GM12878 (cell line): ENCODE measurements at places on chromosomes 5 and 9. TPM values are rescaled to one million over a fixed set of nuclear protein-coding genes. Genes with fewer than 3 reads are reported as not detected.

The CAMSAP1 gene
- polyA plus RNA-seq = 1.4 and 2.8 TPM in 2 replicates

The KCNN2 gene
- 0.21 and 0.36 TPM in 2 replicates for polyA plus RNA-seq

The LRRC19 gene
- polyA plus RNA-seq = 0.09 and 0.11 TPM in 2 replicates

The GABBR2 gene
- 2.2 TPM in 1 of 2 replicates, not detected in the other for polyA plus RNA-seq

The IGIP gene
- 0.57 and 0.64 TPM in 2 replicates for polyA plus RNA-seq

The GLRA1 gene
- polyA plus RNA-seq = not detected in 2 replicates

The NIPBL gene
- 19.0 and 20.7 TPM in 2 replicates for polyA plus RNA-seq

The HAPLN1 gene
- polyA plus RNA-seq = not detected in 2 replicates

The FAM78A gene
- 6.7 and 8.2 TPM in 2 replicates for polyA plus RNA-seq

The CDC26 gene
- polyA plus RNA-seq = 97.4 and 97.6 TPM in 2 replicates

The TMEM252 gene
- not detected in 2 replicates for polyA plus RNA-seq

DNA sequence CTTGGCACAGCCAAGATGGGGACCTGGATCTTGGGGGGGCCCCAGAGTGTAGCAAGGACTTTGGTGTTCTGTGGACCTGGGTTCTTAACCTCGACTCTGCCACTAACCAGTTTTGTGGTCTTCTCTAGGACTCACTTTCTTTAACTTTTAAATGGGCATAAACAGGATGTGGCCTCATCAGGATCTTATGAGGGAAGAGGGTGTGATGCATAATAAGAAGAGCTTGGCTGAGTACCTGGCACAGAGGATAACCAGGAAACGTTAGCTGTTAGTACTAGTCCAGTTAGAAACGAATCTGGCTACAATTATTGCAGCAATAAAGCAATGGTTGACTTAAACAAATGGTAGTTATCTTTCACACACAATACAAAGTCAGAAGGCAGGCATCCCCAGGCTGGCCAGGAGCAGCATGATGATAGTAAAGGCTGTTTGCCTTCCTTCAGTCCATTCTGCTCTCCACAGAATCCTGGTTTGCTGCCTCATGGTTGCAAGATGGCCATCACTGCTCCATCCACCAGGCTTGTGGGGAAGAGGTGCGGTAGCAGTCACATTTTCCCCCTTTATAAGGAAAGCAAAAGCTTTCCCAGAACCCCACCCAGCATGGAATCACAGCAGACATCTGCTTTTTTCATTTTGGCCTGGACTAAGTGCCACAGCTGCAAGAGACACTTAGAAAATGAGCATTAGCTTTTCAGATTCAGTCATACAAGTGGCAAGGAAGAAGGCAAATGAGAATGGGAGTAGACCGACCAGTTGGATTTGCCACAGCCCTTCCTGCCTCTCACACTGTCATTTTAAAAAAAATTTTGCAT, 225.0 kb downstream of the AOPEP start:
- H3K27ac ChIP-seq = no peak overlapping the region
- DNase-seq = no peak
- no peaks in the 10 kb centered on the region for H3K27me3 ChIP-seq
- no peaks in the 10 kb centered on the region for H3K4me1 ChIP-seq
- H3K4me3 ChIP-seq = no peak overlapping the region
- no peaks in the 10 kb centered on the region; the same call in 1 of the 2 replicates for H3K36me3 ChIP-seq

- H3K36me3 ChIP-seq = no peaks in the 10 kb centered on the region
- H3K4me1 ChIP-seq = no peaks in the 10 kb centered on the region
- DNase-seq = no peak
- no peak overlapping the region for H3K27ac ChIP-seq
Observed at GRCh38 chr5:58016358-58016757, 443.5 kb downstream of the PLK2 start.

- H3K36me3 ChIP-seq = no peaks in the 10 kb centered on the region
- H3K27ac ChIP-seq = no peak overlapping the region
- no peak for DNase-seq
- no peaks in the 10 kb centered on the region for H3K27me3 ChIP-seq
- H3K4me3 ChIP-seq = no peak overlapping the region
Observed at GRCh38 chr9:92474587-92474986, 7.7 kb downstream of the ASPN start.

DNA sequence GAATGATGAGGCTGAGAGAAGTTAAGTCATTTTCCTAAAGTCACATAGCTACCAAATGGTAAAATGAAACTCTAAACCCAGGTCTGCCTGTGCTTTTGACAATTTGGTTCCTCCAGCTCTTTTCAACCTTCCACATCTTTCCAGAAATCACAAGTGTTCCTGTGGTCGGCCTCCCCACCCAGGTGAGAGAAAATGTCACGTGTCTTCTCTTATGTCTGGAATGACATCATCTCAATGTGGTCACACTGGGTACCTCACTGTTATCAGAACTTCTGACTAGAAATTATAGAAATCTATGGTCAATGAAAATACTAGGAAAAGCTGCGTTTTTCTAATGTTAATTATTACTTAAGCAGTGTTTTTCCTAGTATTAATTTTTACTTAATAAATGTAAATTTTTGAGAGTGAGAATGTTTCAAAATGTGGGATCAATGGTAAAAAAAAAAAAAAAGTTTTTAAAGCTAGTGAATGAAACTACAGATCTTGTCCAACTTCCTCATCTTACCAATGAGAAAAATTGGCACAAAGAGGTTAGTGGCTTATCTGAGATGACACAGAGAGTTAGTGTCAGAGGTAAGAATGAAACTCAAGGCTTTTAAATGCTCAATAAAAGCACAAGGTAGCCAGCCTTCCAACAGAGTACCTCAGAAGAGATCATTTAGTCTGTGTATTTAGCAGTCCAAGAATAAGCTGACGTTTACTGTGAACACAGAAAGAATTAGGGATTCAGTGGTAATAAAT, 228.7 kb upstream of the NR4A3 start:
- no peak for DNase-seq
- no peaks in the 10 kb centered on the region for H3K36me3 ChIP-seq
- H3K4me3 ChIP-seq = no peak overlapping the region
- peak overlapping the region; percentile 30; the same call in 1 of the 2 replicates for H3K27ac ChIP-seq
- H3K27me3 ChIP-seq = no peaks in the 10 kb centered on the region

DNA sequence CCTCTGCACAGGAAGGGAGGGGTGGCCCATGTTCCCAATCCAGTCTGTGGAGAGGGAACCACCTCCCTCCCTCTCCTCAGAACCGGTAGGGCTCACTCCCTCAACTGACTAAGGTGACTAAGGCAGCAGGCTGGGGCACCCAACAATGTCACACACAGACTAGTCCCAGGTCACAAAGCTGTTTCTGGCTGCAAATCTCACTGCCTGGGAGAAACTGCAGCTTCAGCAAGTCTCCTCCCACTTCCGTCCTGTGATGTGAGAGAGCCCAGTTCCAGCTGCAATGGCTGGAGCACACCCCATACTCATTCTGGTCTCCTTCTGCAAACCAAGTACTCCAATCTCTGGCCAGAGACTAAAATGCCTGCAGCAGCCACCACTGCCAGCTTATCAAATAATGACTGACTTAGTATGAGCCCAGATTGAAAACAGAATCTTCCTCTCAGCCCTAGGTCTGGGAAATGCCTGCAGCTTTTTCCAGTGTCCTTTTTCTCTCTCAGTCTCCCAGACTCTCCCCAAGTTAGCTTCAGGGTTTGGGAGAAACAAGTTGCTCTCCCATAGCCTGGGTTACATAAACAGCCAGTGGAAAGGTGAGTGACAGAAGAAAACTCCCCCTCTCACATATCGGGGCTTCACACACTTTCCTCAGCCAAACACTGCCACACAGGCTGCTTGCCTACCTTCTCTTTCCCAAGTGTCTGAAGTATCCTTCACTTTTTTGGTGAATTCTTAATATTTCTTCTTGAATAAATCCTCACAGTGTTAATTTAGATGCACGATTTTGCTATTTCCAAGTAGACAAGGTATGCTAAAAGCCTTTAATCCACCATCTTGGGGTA, 247.4 kb upstream of the RASA1 start:
- no peaks in the 10 kb centered on the region for H3K36me3 ChIP-seq
- DNase-seq = peak; percentile 47

- no peak overlapping the region for H3K4me3 ChIP-seq
- no peaks in the 10 kb centered on the region for H3K4me1 ChIP-seq
- no peaks in the 10 kb centered on the region; the same call in 1 of the 2 replicates for H3K27me3 ChIP-seq
- H3K36me3 ChIP-seq = no peaks in the 10 kb centered on the region
Observed at GRCh38 chr9:38286357-38286756, 106.1 kb upstream of the ALDH1B1 start.

DNA sequence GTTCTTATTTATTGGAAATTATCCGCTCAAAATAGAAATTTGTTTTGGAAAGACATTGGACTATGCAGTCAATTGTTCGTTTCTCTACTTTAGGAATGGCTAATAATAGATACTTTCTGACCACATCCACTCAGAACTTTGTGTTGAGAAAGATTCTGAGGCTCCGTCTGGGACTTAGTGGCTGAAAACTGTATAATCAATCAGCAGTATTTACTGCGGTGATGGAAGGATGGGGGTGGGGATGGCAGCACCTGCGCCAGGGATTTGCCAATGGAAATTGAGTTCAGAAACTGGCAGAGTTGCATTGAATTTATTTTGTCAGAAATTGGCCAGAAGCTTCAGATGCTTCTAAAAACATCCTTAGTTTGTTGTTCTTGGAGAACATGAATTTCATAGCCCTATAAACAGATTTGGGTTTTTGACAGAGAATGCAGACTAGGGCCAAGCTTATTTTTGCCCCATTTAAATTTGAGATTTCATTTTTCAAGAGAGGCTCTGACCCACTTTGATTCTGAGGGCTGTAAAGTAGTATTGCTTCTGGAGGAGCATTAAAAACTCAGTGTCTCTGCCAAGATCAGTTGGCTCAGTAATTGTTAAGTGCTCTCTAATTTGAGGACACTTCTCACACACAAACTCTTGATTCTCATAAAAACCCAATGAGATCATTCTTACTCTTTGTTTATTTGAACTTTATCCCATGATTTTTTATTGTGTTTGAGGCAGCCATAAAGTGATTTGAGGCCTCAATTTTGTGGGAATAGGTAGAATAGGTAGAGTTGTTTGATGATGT, 215.1 kb downstream of the CD180 start:
- H3K36me3 ChIP-seq = no peaks in the 10 kb centered on the region
- H3K27ac ChIP-seq = no peak overlapping the region
- no peaks in the 10 kb centered on the region for H3K27me3 ChIP-seq
- H3K4me3 ChIP-seq = no peak overlapping the region

- H3K36me3 ChIP-seq = no peaks in the 10 kb centered on the region; the same call in none of the 2 replicates
- H3K27me3 ChIP-seq = no peaks in the 10 kb centered on the region
- no peaks in the 10 kb centered on the region for H3K4me1 ChIP-seq
- no peak overlapping the region for H3K27ac ChIP-seq
Observed at GRCh38 chr9:99986642-99987041, 80.2 kb downstream of the STX17 start.

DNA sequence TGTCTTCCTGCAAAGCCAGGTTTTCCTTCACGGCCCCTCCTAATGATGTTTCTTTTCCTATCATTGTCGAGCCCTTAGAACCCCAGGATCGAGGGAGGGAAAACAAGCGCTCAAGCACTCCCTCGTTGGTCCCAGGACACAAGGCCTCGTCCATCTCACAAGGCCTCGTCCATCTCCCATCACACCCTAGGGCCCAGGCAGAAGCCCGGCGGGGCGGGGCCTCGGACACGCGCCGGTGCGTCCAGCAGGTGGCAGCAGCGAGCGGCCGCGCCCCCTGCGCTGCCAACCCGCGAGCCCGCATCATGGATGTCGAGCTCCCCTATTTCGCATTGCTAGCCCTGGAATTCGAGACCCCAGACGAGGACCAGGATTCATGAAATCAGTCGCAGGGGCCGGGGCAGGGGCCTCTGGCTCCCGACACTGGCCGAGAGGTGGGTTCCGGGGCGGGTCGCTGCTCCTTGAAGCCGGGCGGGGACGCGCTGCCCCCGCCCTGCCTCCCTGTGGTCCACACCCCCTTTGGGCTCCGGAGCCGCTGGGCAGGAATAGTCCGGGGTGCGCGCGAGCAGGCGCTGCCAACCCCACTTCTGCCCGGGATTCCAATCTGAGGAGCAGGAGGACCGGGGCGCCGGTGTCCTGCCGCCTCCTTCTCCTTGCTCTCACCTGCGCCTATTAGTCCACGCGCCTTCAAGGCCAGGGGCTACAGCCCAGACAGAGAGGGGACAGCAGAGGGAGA, at the start of gene ABLIM3:
ABLIM3 (plus strand) TSS at position 270 of the 733 bp plus-strand sequence. CDS start 603 bp downstream, outside the sequence.
- H3K4me3 ChIP-seq = peak within 1 kb of the TSS; percentile 57; the same call in 1 of the 2 replicates
- no peak for DNase-seq
- no peak within 1 kb of the TSS for H3K27ac ChIP-seq
- H3K36me3 ChIP-seq = no peaks in the 10 kb centered on the region
- peaks cover 2% of the 10 kb centered on the region; the same call in 1 of the 2 replicates for H3K27me3 ChIP-seq

GRCh38 chr5:82046276-82046647, 74.4 kb downstream of the ATG10 start:
- H3K4me1 ChIP-seq = no peaks in the 10 kb centered on the region
- H3K27ac ChIP-seq = no peak overlapping the region
- no peaks in the 10 kb centered on the region for H3K27me3 ChIP-seq
- H3K4me3 ChIP-seq = no peak overlapping the region

DNA sequence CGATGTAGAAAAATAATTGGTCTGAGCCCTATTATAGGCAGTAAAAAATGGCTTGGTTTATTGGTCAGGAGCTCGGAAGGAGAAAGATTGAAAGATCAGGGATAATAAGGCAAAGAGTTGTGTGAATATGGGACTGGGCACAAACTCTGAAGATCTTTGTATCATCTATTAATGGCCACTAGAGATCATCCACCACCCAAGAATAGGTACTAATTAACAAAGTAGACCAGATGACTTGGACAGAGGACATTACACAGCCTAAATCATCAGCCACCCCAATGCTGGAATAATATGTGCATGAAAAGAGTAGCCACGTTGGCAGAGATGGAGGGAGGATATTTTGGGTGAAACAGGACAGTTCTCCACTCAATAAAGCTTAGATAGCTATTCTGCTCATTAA, 364.1 kb downstream of the EFNA5 start:
- no peak for DNase-seq
- H3K27me3 ChIP-seq = no peaks in the 10 kb centered on the region
- H3K4me3 ChIP-seq = no peak overlapping the region
- H3K36me3 ChIP-seq = no peaks in the 10 kb centered on the region

GRCh38 chr9:750249-750967, 91.1 kb upstream of the DMRT1 start:
- H3K36me3 ChIP-seq = no peaks in the 10 kb centered on the region
- H3K27ac ChIP-seq = no peak overlapping the region
- no peaks in the 10 kb centered on the region for H3K4me1 ChIP-seq
- no peaks in the 10 kb centered on the region for H3K27me3 ChIP-seq
- H3K4me3 ChIP-seq = no peak overlapping the region

DNA sequence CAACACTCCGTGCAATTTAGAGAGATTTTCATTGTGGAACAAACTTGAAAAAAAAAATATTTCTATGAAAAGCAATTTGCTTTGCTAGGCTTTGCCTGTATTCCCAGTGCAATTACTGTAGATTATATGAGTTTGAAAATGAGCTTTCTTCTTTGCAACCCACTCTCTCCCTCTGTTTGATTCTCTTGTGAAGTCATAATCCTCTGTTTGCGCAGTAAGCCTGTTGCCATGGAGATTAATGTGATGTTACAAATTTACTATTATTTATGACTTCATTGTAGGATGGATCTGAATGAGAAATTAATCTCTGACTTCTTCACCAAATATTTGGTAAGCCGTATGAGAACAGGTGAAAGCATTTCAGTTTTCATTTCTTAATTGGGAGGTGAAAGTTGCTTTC, 320.3 kb downstream of the SPATA31D1 start:
- no peaks in the 10 kb centered on the region for H3K36me3 ChIP-seq
- no peak overlapping the region for H3K4me3 ChIP-seq
- no peaks in the 10 kb centered on the region for H3K27me3 ChIP-seq
- DNase-seq = no peak

GRCh38 chr5:176647843-176648473, 674 bp downstream of the TSPAN17 start:
- no peak for DNase-seq
- H3K4me3 ChIP-seq = peak overlapping the region; percentile 88
- H3K4me1 ChIP-seq = peaks cover 29% of the 10 kb centered on the region
- no peaks in the 10 kb centered on the region for H3K27me3 ChIP-seq

GRCh38 chr5:10503997-10504793, 59.7 kb upstream of the ANKRD33B start:
- no peaks in the 10 kb centered on the region for H3K36me3 ChIP-seq
- H3K4me1 ChIP-seq = peaks cover 5% of the 10 kb centered on the region
- DNase-seq = no peak
- H3K4me3 ChIP-seq = no peak overlapping the region
